ENCODE measurements at places on chromosomes 12 and 14.

DNA sequence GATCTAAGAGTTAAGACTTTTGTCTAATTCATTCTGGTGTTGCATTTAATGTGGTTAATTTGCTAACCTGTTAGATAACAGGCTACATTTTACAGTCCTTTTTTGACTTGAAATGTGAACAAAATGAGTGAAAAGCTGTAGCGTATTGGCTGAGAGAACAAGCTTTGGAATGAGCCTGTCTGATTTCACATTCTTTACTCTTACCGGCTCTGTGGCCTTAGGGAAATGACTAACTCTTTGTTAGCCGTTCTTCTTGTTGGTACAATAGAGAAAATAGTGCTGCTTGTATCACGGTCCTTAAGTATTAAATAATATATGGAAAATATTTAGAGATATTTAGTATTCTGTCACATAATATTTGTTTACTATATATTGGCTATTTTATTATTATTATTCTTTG lies 1.9 kb downstream of the MNAT1 start:
- DNase-seq: no peak

DNA sequence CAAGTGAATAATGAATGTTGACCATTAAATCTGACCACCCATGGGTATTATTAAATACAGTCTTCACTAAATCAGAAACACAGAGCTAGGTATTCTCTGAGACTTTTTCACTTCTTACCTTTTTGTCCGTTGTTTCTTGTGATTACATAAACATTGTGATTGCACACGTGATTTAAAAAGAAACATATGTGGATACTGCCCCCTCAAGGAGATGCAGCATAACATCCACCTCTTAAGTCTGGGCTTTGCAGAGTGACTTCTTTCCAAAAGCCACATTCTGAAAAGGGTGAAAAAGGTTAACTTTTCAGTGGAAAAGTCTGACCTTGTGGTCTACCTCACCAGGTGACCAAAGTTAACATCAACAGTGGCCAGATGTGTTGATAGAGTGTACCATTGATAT lies 185.5 kb upstream of the FAR2 start:
- no peak for DNase-seq

- no peak for DNase-seq
Measured at GRCh38 chr12:89821896-89822295, 113.3 kb upstream of the ATP2B1 start.

- no peak for DNase-seq
Measured at GRCh38 chr14:99146616-99147365, 125.2 kb downstream of the BCL11B start.

Measured in upper lobe of left lung (tissue), 6 donors.